ENCODE measurements at places on chromosomes 3 and 15.

GRCh38 chr15:67241132-67241855, 13.2 kb downstream of the AAGAB start:
- DNase-seq: no peak

DNA sequence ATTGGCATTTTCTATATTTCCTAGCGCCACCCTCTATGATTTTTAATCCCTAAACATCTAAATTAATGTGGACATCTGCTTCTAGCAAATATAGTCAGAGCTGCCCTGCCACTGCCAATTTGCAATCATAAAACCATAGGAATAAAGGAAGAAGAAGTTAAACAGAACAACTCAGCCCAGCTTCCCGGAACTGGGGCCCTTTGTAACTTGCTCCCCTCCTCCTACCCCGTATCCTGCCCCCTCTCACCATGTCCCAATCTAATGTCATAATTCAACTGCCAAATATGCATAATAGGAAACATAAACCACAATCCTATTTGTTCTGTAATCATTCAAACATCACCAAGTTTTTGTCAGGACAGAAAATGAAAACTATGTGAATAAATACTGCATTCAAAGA, 74.4 kb upstream of the ACP3 start:
- no peak for DNase-seq

DNA sequence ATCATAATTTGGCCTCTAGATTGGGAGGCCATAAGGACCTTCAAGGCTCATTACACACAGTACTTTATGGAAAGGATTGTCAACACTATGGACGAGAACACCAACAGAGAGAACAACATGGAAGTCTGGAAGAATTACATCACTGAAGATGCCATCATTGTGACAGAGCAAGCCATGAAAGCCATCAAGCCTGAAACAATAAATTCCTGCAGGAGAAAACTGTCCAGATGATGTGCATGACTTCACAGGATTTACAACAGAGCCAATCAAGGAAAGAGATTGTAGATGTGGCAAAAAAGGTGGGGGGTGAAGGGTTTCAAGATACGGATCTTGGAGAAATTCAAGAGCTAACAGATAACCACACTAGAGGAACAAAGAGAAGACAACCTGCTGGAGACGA, 15.9 kb downstream of the IL17RB start:
- DNase-seq: no peak

GRCh38 chr3:106688464-106688863, 688.8 kb upstream of the CCDC54 start:
- no peak for DNase-seq

DNA sequence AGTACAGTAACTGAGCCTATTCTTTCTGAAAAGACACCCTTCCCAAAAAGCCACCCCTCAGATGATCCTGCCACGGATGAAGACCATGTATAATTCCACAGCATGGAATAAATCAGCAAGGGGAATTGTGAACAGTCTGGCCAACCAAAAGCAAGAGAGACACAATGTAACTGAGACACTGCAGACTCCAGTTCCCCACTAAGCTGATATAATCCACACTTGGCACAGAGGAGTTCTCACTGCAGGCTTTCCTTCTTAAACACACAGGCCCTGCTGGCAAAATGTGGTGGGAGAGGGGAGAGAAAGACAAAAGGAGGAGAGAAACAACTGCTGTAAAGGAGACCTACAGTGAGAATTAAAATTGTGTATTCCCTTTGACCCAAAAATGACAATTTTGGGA, 12.7 kb downstream of the GPR156 start:
- DNase-seq: no peak

DNA sequence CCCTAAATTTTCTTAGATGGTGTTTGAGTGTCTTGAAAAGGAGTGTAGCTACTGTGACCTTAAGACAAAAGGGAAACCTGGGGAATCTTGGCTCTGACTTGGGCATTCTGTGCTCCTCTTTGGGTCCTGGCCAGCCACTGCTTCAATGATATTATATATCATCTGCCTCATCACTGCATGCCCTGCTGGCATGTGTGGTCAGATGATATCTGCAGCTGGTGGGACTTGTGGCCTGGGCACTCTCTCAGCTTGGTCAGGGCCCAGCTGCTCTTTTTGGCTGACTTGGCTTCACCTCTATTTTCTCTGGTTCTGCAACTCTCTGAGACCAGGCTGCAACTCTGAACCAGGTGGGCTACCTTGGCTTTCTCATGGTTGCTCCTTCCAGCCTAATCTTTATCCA, 446.1 kb upstream of the RARB start:
- no peak for DNase-seq

GRCh38 chr3:151009981-151010380, 37.5 kb upstream of the CLRN1 start:
- DNase-seq: no peak

DNA sequence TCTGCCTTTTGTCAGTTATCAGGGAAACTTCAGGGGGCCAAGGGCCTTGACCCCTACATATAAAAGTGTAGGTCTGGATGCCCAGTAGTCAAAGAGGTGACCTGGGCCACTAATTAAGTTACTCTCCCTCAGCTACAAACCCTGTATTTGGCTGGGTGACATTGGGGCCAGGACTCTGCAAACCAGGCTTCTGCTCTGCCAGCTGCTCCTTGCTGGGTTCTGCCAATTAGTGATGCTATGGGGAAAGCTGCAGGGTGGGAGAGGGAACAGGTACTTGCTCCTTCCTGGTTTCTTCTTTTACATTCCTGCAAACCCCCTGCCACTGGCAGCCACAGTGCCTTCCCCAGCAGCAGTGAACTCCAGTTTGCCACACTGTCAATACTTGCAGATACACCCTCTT, 179.2 kb downstream of the CADPS start:
- no peak for DNase-seq

DNA sequence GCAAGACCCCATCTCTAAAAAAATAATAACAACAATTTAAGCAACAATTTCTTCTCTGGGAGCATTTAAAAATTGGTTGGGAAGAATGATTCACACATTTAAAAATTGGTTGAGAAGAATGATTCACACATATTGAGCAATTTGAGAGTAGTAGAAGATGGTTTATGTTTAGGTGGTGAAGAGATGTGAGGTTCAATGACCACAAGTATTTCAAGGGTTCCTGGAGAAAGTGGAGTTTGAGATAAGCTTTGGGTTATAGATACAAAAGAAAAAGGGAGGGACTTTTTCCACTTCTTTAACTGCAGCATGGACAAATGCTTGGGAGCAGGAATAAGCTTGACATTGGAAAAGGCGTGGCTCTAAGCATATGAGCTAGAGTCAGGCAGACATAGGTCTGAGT, 145.7 kb upstream of the NPHP3 start:
- DNase-seq: no peak

DNA sequence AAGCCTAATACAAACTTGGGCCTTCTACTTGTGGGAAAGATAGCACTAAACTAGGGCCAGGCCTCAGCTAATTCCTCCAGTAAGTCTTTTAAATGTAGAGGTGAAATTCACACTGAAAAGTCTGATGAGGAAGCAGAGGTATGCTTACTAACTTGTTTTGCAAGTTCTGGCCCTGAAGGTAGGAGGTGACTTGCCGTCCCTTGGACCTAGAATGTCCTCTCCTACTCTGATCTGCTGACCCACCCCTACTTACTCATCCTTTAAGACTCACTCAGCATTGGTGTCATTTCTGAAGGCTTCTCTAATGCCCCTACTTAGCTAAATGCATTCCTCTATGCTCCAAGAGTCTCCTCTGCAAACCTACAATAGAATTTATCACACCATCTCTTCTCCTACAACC, 19.4 kb downstream of the RIOX2 start:
- no peak for DNase-seq

DNA sequence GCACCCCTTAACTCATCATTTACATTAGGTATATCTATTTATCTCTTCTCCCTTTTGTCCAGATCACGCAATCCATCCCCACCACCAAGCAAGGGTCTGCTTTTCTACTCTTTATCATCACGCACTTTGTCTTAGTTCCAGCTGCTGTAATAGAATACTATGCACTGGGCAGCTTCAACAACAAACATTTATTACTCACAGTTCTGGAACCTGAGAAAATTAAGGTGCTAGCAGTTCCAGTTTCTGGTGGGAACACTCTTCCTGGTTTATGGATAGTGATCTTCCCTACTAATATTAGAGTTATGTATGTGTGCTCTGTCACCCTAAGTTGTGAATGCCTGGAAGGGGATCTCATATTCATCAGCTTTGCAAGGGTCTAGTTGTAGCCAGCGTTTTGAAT, 687.0 kb downstream of the NTRK3 start:
- DNase-seq: no peak

- DNase-seq: no peak
Observed at GRCh38 chr15:40469776-40470390, 901 bp upstream of the CHST14 start.

DNA sequence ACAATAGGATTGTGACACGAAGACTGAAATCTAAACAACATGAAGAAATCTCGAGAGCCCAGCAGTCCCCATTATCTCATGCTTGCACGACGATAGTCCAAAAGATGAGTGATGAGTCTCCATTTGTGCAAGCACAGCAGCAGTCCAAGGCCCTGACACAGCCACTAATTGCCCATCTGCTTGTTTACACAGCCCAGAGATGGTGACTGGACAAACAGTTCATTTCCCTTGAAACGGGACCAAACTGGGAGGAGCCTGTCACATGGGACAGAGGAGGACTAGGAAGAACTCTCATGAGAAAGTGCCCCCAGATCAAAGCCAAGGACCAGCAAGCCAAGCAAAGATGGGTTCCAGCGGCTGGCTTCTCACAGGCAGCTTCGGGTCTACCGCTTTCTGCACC, 121.0 kb downstream of the GREM1 start:
- DNase-seq: no peak

GRCh38 chr3:171792531-171792930, 17.8 kb downstream of the PLD1 start:
- DNase-seq: no peak

DNA sequence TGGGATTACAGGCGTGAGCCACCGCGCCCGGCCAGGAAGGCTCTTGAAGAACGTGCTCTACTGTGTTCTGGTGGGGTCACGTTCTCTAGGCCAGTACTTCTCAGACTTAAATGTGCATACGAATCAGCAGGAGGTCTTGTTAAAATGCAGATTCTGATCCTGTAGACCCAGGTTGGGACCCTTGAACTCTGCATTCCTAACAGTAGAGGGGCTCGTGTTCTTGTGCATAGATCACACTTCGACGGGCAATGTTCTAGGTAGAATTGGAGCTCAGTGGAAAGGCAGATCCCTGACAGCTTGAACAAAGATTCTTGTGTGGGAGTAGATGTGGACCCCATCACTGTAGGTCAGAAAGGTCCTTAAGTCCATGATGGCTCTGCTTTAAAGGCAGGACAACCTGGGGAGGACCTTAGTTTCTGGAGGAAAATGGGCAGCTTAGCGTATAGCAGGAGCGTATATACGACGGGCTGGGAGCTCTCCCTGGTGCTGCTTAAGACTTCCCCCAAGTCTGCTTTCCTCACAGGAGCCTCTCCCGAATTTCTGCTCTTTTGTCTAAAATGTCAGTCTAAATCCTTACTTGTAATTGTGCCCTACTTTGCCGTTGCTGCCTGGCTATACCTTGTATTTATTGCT, 16.9 kb upstream of the FAM81A start:
- DNase-seq: no peak

- no peak for DNase-seq
Observed at GRCh38 chr15:38217191-38217595, 35.4 kb upstream of the SPRED1 start.

DNA sequence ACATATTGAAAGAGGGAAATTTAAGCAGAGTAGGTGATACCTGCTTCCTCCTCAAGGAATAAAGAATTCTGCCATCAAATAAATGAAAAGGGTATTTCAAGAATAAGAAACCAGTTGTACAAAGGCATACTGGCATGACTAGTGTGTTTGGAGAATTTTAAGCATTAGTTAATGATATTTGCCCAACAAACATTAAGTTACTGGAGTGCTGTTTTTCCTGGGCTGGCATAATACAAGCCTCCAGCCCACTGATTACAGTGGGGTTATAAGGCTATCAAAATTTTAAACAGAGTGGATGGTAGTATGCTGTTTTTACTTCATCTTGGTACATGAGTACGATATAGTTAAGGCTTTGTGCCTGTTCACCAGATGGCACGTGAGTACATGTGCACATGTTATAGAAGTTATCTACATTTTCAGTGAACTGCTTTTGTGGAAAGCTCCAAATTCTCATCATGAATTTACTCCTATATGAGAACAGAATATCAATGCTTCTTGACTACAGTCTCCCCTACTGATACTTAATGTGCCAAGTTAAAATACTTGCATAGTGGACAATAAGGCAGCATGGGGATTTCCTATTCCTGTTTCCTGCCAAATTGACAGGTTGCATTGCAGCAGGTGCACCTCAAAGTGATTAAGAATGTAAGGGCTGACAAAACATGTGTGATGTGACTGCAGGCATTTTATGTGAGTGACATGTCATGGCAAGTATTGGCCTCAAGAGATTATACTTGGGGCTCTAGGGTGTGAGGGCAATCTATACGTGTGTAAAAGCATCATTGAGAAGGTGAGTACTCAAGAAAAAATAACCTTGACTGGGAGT, 14.9 kb downstream of the NAALADL2 start:
- no peak for DNase-seq

Data from right renal cortex interstitium (tissue), 3 donors.